ENCODE measurements at places on chromosomes 1 and 21.

DNA sequence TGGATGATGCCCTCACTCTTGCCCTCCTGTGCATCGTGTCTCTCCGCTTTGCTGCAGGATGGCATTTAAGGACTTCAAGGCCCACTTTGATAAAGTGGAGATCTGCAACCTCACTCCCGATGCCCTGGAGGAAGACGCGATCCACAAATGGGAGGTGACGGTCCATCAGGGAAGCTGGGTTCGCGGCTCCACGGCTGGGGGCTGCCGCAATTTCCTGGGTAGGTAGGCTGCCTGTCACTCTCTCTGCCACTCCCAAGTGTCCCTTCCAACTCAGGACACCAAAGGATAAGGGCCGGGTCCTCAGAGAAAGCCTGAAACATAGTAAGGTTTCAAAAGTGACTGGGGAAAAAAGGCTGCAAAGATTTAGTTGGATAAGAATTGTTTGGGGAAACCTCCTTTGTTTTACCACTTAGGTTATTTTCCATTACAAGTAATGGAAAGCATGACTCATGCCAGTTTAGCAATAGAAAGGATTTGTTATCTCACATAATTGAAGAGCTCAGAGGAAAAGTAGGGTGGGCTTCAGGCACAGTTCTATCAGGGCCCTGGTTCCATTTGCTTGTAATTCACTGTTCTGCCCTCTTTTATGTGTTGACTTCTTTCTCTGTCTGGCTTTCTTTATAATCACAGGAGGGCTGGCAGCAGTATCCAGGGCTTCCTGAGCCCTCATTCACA lies 31.9 kb downstream of the CAPN9 start:
- no peak for DNase-seq

DNA sequence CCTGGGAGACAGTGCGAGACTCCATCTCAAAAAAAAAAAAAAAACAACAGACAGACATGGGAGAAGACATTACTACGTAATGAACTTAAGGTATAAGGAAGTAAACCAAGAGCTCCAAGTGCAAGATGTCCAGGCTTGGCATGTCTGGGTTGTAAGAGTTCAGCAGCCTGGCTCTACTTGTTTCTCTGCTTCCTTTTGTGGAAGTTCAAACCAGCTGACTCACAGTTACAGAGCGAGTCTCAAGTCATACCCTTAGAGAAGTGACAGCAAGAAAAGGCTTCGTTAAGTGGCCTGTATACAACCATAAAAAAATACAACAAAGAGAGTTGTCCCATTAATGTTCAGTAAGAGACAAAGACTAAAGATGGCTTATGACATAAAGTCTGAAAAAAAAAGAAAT lies 1.3 kb downstream of the RIT1 start:
- DNase-seq = peak; percentile 29

- DNase-seq = no peak
These were observed 14.9 kb upstream of the ZNF678 start for GRCh38 chr1:227548448-227548847.

DNA sequence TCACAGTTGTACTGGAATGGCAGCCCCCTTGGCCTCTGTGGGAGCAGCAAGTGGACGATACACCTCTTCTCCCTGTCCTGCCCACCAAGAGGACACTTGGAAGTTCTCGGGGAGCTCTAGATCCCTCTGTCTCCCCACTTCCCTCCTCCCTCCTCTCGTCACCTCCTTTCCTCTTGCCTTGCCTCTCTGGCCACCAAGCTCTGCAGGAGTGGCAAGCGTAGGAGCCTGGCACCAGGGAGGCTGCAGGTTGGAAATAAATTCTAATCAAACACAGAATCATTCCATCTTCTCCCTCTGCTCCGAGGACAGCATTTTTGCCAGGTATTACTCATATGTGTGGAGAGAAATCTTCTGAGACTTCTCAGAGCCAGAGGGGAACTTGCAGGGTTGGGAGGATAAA lies 20.8 kb downstream of the CAMK2N1 start:
- DNase-seq = no peak

- DNase-seq = no peak
These were observed 91.2 kb upstream of the SLC45A1 start for GRCh38 chr1:8226747-8227146.

DNA sequence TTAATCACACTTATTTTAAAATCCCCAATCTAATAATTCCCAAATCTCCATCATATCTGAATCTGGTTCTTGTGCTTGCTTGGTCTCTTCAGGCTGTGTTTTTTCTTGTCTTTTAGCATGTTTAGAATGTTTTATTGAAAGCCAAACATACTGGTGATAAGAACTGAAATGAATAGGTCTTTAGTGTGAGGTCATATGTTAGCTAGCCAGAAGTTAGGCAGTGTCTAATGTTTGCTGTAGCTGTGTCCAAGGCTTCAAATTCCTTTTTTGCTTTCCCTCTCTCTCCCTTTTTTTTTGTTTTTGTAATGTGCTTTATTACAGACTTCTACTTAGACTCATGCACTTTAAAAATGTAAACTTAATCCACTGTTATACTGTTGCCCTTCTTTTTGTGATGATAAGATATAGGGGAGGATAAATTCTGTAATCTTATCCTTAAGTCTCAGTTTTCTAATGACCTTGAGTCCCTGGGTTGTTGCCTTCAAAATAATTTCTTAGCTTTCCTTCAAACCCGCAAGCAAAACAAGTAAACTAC lies 725.1 kb downstream of the BRINP3 start:
- DNase-seq = no peak

- no peak for DNase-seq
These were observed 29.0 kb upstream of the SARS1 start for GRCh38 chr1:109184687-109185086.

DNA sequence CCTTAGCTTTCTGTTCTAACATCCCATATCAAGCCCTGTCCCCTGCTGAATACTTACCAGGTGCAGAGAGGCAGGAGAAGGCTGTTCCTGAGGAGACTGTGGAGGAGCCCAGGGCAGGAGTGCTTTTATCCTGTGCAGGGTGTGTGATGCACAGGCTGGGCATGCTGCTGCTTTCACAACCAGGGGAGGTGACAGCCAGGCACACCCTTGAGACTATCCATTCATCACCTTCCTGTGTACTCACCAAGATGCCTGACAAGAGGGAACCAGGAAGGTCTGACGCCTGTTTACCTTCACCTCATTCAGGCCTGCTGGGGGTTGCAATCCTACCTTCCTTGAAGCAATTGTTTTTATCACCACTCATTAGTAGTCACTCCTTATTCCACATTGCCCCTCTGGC lies at the start of gene LCE3E:
Gene LCE3E (minus strand): TSS at position 100 of the 400 bp plus-strand sequence. CDS start 572 bp downstream, outside the sequence.
- no peak for DNase-seq

DNA sequence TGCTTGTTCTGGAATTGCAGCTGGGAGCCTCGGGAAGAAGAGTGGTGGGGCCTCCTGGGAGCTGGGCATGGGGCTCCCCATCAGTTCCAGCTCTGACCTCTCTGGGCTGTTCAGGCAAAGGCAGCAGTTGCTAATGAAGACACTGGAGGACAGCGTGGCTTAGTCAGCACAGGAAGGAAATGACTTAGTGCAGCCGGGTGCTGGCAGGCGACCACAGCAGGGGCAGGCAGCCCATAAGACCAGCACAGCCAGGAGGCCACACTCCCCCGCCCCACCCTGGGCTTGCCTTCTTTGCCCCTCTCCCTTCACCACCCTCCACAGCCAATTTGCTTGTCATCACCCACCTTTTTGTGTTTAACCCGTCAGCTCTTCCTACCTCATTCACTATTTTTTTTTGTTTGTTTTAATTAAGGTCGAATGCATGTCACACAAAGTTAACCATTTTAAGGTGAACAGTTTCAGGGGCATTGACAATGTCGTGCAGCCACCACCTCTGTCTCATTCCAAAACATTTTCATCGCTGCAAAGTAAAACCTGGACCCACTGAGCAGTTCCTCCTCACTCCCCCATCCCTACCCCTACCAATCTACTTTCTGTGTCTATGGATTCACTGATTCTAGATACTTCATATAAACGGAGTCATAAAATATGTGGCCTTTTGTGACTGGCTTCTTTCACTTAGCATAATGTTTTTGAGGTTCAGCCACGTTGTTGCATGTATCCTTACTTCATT lies 10.9 kb downstream of the OLIG2 start:
- DNase-seq = no peak

DNA sequence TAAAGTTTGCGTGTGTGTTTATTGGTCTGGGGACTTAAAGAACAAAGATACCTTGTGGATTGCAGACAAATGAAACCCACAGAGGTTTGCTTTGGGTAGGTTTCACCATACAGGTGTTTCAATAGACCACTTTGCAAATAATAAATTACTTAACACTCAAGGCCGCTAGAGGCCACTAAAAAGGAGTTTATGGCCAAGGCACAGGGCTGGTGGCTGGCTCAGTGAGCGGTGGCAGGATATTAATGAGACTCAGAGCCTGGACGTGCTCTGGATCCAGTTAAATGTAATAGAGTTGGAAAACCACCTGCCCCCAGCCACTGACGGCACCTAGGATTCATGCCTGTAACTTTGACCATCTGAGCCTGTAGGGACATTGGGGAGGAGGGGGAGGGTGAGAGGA lies 44.5 kb downstream of the LRRC38 start:
- peak; percentile 65 for DNase-seq

- peak; percentile 51 for DNase-seq
These were observed 33.5 kb upstream of the ITPKB start for GRCh38 chr1:226772446-226773139.

GRCh38 chr1:44367944-44368343 lies 12.9 kb upstream of the ERI3 start:
- no peak for DNase-seq

DNA sequence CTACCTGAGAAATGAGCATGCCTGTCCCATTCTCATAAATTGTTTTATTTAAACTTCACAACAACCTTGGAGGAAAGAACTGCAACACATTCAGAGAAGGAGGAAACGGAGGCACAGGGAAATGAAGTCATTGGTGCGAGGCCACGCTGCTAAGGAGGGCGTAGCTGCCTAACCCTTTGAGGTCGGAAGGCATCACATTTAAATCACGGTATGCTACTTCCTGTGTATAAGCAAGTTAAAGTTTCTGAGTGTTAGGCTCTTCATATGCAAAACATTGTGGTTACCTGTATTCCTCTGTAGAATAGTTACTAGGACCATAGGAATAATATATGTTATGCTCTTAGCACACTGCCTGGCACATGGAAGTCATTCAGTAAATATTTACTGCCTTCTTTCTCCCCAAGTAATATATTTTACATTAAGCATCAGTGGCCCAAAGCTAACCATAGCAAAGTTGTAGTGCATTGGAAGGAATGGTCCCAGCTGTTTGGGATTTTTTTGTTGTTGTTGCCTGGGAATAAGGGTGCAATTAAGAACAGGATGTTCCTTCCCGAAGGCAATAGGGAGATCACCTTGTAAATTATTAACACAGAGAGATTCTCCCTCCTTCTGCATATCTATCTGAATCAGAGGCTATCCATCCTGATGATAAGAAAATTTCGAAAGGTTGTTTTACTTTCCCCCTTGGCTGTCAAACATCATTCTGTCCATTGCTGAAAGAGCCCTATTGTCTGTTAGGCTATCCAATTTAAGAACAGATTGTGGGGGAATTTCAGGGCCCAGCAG lies 192.2 kb upstream of the C8B start:
- DNase-seq = peak; percentile 2

GRCh38 chr1:229434005-229434640 lies at the start of gene ACTA1:
Gene ACTA1, minus strand, starts transcription at chr1:229434094. Its CDS starts 979 bp downstream, at chr1:229433115.
- DNase-seq = no peak

GRCh38 chr1:241208910-241209379 lies 148.1 kb downstream of the RGS7 start:
- no peak for DNase-seq

DNA sequence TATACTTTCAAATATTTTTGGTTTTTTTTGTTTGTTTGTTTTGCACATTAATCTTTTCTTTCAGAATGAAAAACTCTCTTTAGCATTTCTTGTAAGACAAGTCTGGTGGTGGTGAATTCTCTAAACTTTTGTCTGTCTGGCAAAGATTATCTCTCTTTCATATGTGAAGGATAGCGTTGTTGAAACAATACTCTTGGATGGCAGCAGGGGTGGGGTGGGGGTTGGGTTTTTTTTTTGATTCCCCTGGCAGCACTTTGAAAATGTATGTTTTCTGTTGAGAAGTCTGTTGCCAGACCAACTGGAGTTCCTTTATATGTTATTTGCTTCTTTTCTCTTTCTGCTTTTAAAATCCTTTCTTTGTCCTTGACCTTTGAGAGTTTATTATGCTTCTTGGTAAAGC lies 160.2 kb downstream of the VAV3 start:
- DNase-seq = no peak

- no peak for DNase-seq
These were observed 1755.4 kb downstream of the PLA2G4A start for GRCh38 chr1:188584119-188584518.

- DNase-seq = no peak
These were observed 54.1 kb upstream of the LYST start for GRCh38 chr1:235920596-235921375.

DNA sequence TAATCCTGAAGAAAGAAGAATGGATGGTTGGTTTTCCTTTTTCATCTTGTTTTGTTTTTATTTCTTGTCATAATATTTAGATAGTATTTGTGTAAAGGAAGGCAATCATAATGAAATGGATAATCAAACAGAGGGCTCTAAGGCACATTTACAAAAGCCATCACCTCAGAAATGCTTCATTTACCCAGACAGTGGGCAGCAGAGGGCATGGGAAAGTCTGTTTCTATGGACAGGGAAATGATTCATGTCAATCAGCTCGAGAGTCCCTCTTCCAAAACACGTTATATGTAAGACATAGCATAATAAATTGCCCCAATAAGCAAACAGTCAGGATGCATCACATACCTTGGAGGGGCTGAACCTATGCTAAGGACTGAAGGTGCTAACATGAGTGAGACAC lies 426.1 kb downstream of the PLPP3 start:
- no peak for DNase-seq

GRCh38 chr1:248839168-248839555 lies 1.1 kb downstream of the ZNF672 start:
- no peak for DNase-seq

- DNase-seq = peak; percentile 62
These were observed 16.5 kb upstream of the LHX4 start for GRCh38 chr1:180213401-180214170.

DNA sequence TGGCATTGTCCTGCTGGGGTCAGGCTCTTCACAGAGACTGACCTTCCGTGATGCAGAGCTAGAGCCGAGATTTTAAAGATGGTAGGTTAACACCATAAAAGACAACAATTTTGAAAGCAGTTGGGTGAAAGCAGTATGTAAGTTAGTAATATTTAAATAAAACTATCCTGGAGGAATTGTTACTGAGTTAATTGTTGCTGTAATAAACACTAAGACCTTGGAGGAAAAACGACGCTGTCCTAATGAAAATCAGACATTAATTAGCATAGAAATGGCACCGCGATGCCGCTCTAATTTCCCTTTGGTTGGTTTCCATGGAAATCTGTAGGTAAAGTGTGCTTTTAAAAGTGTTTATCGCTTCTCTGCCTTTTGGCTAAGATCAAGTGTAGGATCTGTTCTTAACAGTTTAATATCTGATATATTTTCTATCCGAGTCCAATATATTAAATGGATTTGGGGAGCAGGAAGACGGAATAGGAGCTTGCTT lies 745 bp upstream of the ANP32E start:
- DNase-seq = no peak

All from OCI-LY7 (cell line).